AG04449 (cell line): ENCODE measurements at places on chromosomes 4 and X.

DNA sequence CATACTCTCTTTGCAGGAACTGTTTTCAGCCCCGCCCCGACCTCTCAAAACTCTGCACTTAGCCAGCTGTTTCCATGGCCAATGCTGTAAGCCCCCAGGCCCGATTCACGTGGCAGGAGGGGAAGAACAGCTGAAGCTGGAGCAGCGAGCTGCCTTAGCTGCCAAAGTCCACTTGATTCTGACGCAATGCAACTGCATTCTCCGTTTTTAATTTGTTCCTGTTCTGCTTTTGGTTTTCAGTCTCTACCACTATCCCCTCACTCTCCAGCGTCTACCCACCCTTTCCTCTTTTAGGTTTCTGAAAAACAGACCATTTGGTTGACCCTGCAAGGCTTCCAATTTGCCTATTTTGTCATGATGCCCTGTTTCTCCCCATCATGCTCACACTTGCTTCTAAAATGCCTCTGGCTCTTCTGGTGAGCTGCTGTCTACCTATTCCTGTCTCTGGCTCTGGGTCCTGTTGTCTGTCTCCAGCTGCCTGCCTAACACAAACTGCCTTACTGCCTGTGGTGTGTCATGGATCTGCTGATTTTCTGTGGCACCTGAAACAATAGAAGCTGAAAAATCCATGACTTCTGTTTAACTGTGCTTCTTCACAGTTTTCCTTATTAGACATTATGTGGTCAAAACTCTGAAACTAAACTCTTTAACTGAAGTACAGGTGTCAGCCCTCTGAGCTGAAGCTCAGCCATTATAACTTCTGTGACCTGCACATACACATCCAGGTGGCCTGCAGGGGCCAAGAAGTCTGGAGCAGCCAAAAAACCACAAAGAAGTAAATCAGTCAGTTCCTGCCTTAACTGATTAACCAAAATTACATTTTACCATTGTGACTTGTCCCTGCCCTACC is 160.5 kb upstream of the AGTR2 start:
- DNase-seq = no peak

GRCh38 chrX:119826399-119826959 is 26.3 kb downstream of the UPF3B start:
- DNase-seq = no peak

DNA sequence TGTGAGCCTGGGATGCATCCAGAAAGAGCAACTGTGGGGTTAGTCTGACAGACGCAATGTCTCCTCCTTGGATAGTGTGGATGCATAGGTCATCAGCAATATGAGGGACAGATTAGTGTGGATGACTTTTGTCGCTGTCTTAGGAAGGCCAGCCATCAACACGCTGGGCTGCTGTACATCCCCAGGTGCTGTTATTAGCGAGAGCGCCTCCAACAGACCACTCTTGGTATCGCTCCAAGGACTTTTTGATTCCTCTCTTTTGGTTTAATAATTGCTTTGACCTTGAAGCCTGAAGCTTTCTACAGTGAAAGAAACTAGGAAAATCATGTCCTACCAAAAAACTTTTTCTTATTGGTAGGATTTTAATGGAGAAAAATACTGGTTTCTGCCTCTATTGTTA is 76.7 kb downstream of the TMEM131L start:
- DNase-seq = no peak

DNA sequence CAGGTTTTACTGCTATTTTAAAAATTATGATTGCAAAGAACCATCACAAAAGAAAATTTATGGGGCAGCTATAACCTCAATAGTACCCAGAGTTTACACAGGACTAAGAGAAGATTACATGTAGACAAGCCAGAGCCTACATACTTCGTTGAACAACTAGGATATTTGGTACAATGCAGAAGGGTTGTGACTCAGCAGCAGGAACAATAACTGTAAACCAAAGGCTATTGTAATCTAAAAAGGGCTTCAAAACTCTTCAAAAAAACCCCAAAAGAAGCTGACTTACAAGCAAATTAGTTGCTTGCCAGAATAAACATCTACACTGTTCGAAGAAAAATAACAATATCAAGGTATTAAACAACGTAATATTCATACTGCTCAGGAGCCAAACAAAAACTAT is 618.0 kb downstream of the STPG2 start:
- DNase-seq = no peak

GRCh38 chr4:153398713-153399112 is 54.2 kb downstream of the MND1 start:
- no peak for DNase-seq

DNA sequence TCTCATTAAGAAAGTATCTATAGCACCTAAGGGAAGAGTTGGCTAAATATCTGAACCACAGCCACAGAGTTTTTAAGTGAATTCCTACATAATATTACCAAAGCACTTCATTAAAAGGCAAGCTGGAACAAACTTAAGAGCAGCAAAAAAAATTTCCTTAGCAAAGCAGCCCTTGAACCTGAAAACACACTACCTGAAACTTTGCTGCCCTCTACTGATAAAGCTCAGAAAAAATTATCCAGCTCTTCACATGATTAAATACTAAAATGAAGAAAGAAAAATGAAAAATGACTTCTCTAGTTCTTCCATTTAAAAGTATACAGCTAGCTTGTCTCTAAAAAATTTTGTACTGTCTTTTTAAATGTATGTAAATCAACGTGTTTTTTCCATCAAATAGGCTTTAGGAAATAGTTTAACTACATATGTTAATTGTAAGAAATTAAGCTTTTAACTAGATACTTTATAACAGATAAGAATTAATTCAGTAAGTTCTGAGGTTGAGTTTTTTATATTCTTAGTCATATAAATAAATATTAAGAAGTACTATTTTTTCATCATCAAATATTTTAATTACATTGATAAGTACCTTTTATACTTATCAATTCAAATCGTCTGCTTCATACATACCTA is 156.1 kb downstream of the STPG2 start:
- no peak for DNase-seq

DNA sequence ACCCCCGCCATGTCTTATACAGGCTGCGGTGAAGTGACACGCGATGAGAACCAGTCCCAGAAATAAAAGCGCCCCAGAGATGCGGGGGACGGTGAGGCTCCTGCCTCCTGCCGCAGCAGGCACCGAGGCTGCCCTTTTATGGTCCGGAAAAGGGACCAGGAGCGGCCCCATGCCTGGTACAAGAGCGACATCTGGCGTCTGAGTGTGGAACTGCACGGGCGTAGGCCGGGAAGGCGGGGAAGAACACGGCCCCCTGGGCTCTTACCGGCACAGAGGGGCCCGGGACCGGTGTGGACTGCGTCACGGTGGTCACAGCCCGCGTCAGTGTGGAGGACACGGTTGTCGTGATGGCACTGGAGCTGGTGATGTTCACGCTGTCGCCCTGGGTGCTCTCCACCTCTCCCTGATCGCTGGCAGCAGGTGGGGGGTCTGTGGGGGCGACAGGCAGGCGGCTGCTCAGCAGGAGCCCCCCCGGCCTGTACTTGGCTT is 8.9 kb upstream of the RENBP start:
- no peak for DNase-seq

DNA sequence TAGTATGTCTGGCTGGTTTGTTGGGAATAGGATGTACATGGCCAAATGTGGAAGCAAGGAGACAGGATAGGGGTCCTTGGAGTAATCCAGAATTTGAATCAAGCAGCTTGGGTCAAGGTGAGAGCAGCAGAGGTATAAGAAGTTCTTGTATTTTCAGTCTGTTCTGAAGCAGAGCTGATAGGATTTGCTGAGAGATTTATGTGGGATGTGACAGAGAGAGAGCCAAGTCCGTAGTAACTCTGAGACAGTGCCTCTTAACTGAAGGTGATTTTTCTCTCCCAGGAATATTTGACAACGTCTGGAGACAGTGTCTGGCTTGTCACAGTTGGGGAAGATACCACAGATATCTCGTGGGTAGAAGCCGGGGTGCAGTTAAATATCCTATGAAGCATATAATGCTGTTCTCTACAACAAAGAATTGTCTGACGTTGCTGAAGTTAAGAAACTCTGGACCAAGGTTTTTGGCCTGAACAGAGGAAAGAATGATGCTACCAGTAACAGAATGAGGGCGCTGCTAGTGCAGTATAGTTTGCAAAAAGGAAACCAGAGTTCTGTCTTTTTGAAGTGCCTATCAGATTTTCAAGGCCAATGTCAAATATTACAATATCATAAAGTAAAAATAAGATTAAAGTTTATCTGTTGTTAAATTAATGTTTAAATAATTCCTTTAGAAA is 184.0 kb downstream of the ARHGAP24 start:
- DNase-seq = no peak

DNA sequence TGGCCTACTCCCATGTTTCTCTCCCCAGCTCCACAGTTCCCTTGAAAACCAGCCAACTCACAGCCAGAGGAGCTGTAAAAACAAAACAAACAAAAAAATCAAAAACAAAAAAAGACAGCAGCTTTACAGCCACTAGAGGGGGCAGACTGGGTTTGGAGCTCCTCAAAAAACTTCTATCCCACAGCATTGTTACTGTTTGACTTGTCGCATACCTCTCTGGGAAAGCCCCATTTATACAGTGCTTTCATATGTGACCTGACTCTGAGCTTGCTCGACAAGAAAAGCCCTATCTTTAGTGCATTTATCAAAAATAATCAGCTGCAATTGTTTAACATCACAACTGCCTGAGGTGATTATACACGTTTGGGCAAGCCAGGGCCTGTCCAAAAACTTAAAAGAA is 21.6 kb downstream of the TSPAN6 start:
- DNase-seq = no peak

DNA sequence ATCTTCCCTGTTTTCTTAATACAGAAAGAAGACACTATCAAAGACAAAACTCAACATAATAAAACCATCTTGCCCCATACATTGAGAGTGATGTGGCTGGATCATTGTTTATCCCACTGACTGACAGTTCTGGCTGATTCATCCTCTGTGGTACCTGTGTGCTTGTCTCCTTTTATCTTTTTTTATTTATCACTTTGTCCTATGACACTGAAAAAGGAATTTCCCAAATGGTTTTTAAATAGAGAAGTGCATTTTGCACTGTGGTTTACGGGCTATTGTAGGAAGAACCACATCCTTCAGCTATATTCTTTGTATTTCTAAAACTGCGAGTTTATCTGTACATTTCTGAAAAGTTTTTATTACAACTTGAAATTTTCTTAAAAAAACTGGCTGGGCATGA is 15.0 kb downstream of the TTC29 start:
- DNase-seq = no peak

DNA sequence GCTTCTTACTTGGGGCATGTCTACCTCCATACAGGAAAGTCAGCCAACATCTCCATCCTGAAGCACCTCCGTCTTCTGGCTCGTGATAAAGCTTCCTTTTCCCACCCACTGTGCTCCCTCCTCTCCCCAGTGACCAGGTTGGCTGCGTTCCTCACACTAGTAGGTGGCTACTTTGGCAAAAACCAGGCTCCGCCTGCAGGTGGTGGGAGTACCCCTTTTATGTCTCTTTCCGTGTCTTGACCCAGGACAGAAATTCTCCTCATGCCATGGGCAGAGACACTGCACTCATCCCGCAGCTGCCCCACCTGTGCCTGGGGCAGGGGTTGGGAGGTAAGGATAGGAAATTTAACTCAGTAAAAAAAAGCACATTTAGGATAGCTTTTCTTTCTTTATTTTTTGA is 50.9 kb downstream of the ENPP6 start:
- no peak for DNase-seq

- no peak for DNase-seq
These were observed 38.4 kb upstream of the IL9R start for GRCh38 chrX:155959018-155959587.

GRCh38 chrX:47316276-47317025 is 53.9 kb upstream of the ZNF157 start:
- no peak for DNase-seq

GRCh38 chrX:31209005-31209628 is 137.3 kb upstream of the FTHL17 start:
- DNase-seq = peak; percentile 55

DNA sequence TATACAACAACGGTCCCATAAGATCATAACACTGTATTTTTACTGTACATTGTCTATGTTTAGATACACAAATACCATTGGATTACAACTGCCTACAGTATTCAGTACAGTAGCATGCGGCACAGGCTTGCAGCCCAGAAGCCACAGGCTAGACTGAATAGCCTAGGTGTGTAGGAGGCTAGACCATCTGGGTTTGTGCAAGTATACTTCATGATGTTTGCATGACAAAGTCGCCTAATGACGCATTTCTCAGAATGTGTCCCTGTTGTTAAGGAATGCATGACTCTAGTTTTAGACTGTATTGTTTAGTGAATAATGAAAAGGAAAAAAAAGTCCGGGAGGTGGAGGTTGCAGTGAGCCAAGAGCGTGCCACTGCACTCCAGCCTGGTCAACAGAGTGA is 56.5 kb upstream of the C4orf50 start:
- DNase-seq = no peak

DNA sequence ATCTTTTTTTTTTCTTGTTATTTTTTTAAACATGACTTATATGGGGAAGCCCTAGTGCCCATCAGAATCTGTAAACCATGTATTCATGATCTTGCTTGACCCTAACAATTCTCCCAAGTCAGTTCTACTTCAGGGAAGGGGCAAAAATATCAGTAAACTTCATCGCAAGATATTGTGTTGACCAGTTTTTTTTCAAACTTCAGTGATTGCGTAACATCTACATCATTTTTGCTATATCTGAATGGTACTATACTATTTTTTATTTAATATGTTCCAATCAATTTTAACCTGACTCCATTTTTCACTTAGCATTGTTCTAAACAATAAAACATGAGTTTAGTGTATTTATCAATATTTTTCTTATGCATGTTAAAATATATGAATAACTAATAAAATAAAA is 221.2 kb downstream of the NKX6-1 start:
- DNase-seq = no peak

- no peak for DNase-seq
These were observed 45.7 kb downstream of the ARHGAP10 start for GRCh38 chr4:147777456-147778091.

DNA sequence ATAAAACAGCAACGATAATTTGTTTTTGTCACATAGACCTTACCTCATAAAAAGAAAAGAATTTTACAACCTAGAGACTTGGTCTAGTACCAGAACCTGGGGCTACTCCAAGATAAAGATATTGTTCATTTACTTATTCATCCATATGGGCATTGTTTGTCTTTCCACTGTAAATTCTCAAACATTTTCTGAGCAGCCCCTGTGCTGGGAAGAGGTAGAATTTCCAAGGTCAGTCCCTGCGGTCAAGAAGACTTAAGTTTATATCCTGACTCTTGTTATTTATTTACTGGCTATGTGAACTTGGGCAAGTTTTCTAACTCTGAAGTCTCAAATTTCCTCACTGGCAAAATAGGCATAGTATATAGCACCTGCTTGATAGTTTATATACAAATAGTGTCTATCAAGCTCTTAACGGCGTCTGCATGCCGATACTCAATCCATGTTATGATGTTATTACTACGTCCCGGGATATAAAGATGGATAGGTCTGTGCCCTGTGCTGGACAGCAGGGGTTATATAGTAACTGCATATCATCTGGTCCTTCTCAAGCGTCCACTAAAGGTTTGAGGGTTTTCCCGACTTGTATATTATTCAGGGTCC is 222.1 kb upstream of the TAPT1 start:
- no peak for DNase-seq

GRCh38 chrX:96684339-96685209 is at the start of gene DIAPH2:
Gene DIAPH2, plus strand, starts transcription at chrX:96684842.
- DNase-seq = peak; percentile 9
